Stimulated activated CD4-positive, alpha-beta T cell treated with anti-CD3 and anti-CD28 coated beads, Interleukin-15, amount 100 ng/mL, for 1 hour (primary cell): ENCODE measurements at places on chromosomes 2 and 18.
A peak's percentile ranks its signal among the peaks of the same experiment; 100 is the strongest.

- DNase-seq: no peak
These were observed 84.8 kb downstream of the VRK2 start for GRCh38 chr2:58131191-58132011.

DNA sequence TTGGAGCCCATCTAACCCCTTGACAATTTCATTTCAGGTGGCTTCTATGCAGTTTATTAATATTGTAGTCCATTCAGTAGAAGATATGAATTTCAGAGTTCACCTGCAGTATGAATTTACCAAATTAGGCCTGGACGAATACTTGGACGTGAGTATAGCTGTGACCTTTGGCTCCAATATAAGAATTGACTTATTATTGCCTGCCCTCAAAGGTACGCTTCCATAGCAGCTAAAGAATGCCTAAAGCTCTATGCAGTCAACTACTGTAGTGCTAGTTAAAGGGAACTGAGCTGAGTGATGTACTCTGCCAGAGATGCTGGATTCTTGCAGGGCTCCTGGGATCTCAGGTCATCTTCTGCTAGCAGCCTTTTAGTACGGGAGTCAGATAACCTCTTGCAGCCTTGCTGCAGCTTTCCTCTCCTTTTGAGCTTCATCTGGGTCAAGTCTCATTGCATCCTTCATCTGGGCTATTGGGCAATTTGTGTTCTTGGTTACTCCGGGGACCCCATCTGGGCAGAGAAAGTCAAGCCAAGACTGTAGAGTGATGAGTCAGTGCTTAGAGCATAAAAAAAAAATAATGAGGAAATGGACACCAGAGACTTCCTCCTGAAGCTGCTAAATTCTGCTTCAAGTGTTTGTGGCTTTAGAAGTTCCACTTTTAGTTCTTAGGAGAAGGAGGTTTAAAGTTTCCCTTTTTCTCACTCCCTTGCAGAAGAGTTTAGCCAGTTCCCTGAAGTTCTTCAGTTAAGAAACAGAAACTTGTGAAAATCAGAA lies 105.6 kb downstream of the PRPF40A start:
- DNase-seq: no peak

GRCh38 chr2:50346629-50347357 lies 685.1 kb downstream of the NRXN1 start:
- DNase-seq: no peak

DNA sequence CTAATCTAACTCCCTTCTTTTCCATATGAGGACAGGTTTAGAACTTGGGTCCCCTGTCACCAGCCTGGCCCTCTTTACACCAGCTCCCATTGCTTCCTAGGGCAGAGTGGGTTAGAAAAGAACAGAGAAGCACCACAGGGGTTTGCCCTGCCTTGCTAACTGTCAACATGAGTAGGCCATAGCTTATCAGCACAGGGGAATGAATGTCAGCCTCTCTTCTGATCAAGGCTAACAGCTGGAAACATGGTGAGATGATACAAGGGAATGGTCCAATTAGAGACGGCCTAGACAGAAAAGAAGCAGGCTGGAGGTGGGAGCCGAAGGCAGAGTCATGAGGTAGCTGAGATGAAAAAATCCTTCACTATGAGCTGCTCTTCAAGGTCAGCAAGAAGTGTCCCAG lies 189.4 kb upstream of the ACAA2 start:
- no peak for DNase-seq

- DNase-seq: no peak
These were observed 162.1 kb downstream of the ARL4C start for GRCh38 chr2:234334756-234335155.

GRCh38 chr2:25041928-25042320 lies at the start of gene EFR3B:
Gene EFR3B, plus strand, starts transcription at chr2:25042076. Its CDS starts 237 bp downstream, at chr2:25042313.
- DNase-seq: peak; percentile 77

DNA sequence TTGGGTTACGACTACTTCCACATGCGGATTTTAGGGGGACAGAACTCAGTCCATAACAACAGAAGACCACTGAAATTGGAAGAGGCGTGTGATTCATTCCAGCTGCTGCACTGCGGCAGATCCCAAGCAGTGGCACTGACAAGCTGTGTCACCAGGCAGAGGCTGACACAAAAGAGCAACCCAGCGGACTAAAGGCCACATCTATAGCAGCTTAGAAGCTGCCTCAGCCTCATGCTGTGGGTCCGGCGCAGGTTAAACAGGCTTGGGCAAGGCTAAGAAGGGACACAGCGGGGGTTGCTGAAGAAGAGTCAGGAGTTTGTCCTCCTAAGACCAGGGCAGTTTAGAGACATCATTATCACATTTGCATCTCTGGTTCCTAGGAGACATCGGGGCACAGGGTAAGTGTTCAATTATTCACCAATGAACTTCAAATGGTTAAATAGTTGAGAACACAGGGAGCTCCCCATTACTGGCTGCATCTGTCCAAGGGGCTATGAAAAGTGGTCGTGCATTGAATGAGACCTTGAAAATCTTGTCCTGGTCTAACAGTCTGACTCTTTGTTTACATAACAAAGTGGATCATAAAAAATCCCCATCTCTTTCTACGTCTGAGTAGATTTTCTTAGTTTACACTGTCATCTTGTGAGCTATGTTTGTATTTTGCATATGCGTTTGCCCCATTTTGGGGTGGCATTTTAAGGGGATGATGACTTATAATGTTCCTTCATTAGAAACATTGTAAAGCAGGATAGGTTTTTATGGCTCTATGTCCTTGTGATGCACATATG lies 162.3 kb upstream of the TRIB2 start:
- no peak for DNase-seq

DNA sequence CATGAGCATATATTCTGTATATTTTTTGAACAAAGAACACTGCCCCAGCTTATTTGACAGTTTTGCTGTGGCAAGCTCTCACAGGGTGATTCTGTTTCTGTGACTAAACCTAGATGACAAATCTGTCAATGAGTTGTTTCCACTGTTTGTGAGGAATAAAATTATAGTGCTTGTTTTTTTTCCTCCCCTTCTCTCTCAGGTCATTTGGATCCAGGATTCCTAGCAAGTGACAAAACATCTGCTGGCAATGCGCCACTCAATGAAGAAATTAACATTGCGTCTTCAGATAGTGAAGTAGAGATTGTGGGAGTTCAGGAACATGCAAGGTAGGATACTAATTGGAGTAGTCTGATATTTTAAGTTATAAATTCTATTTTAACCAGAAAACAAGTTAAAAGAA lies 149.3 kb downstream of the HAUS1 start:
- DNase-seq: no peak

DNA sequence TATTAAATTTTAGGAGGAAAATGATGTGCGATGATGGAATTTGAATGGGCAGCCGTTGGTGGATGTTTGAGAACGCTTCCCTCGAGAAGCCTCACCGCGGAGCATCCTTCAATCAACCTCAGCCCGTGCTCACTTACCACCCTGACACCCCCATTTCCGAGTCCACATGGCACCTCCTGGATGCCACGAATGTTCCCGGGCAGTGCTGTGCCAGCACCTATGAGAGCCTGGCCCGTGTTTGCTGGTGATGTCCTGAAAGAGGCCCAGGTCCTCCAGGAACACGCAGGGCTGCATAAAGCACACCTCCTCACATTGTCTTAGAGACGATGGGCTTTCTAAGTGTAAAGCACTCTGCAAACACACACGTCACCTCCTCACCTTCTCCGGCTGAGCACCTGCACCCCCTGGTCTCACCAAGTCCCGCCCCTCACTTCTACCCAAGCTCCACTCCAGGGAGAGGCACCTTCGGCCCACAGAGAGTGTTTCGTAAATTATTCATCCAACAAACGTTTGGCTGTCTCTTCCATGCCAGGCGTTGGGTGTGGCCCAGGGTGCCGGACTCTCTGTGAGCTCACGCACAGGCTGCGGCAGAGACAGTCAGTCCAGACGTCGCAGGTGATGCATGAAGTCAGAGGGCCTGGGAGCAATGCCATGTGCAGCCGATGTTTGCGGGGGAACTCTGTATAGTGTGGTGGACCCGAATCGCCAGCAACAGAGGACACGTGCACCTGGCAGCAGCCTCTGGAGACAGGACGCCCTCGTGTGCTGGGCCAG lies 150.0 kb downstream of the TPO start:
- DNase-seq: no peak

GRCh38 chr2:10089565-10090190 lies 9.5 kb upstream of the CYS1 start:
- DNase-seq: no peak

DNA sequence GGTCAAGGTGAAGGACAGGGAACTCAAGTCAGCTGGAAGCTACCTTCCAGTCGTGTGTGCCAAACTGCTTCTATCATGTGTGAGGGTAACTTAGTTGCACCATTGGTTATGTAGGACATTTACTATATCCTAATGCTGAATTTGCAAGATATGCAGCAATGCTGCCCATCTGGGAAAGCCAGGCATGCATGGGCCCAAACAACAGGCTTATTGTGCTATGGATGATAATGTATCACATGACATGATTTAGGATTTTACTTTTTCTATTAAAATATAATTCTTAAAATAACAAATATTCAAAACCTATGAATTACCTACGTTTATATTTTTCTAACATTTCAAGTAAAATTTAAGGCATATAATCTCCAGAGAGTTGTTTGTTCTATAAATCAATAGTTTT lies 35.9 kb downstream of the B4GALT6 start:
- no peak for DNase-seq

- DNase-seq: no peak
These were observed 10.1 kb downstream of the SERPINB10 start for GRCh38 chr18:63917817-63918216.

DNA sequence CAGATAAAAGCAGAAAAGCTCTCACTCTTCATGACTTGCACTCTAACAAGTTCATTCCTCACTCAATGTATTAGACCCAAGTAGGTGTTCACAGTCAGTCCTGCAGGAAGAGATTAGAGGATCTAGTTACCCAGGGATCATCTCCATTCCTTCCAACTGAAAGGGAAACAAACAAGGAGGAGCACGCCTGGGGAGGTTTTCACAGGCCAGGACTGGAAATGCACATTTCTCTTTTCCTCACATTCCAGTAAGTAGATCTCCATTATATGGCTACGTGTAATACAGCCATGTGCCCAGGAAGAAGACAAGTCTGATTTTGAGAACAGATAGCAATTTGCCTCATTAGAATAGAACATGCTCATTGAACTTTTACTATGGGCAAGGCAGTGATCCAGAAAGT lies 1132.2 kb upstream of the FAM98A start:
- no peak for DNase-seq

- DNase-seq: no peak
These were observed 59.5 kb downstream of the PUM2 start for GRCh38 chr2:20291106-20291564.

DNA sequence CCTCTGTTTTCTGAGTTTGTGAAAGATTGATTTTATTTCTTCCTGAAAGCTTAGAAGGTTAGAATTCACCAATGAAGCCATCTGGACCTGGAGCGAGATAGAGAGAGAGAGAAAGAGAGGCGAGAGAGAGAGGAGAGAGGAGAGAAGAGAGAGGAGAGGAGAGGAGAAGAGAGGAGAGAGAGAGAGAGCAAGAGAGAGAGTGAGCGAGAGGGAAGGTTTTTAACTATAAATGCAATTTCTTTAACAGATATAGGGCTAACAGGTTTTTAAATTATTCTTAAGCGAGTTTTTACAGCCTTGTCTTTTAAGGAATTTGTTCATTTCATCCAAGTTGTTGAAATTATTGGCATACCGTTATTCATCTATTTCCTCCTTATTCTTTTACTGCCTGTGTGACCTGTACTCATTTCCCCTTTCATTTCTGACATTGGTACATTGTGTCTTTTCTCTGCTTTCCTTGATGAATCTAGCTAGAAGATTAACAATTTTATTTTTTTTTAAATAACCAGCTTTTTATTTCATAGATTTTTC lies 56.1 kb downstream of the BABAM2 start:
- no peak for DNase-seq

DNA sequence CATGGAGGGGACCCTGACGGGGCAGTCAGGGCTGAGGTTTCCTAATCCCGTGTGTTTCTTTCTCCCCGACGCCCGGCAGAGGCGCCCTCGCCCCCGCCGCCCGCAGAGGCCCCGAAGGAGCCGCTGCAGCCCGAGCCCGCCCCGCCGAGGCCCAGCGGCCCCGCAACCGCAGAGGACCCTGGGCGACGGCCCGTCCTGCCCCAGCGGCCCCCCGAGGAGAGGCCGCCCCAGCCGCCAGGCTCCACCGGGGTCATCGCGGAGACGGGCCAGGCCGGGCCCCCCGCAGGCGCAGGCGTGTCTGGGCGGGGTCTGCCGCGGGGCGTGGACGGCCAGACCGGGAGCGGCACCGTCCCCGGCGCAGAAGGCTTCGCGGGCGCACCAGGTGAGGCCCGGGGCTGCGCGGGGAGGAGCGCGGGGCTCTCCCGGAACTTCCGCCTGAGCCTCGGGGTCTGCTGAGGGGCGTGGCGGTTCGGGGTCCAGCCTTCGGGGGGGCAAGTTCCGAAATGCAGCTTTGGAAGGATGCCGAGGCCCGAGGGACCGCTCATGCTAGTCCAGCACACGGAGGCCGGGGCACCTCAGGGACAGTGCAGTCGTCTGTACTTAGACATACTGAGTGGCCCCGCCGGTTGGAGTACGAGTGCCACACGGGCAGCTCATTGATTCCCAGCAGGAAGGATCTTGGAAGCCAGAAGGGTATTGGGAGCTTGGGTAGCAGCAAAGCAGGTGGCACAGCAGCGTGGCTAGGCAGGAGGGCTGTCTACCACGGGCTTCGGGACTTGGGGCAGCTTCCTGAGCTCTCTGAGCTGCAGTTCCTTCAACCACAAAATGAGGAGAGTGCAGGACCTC lies 60.1 kb downstream of the EMILIN2 start:
- DNase-seq: peak; percentile 13

DNA sequence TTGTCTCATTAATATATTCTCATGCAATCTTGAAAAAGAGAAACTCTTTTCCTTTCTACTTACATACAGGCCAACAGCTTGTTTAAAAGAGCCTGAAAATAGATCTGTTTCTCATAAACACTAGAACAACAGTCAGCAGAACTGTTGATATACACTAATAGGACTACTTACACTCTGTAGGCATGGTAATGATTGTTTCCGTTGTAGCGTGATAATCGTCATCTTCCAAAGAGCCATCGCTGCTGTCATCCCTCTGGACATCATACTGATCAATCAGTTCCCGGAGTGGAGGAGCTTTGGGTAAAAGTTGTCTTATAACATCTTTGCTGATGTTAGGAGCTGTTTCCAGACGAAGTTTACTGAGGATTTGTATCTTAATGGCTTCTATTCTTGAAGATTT lies 476 bp downstream of the MSTN start:
- no peak for DNase-seq

DNA sequence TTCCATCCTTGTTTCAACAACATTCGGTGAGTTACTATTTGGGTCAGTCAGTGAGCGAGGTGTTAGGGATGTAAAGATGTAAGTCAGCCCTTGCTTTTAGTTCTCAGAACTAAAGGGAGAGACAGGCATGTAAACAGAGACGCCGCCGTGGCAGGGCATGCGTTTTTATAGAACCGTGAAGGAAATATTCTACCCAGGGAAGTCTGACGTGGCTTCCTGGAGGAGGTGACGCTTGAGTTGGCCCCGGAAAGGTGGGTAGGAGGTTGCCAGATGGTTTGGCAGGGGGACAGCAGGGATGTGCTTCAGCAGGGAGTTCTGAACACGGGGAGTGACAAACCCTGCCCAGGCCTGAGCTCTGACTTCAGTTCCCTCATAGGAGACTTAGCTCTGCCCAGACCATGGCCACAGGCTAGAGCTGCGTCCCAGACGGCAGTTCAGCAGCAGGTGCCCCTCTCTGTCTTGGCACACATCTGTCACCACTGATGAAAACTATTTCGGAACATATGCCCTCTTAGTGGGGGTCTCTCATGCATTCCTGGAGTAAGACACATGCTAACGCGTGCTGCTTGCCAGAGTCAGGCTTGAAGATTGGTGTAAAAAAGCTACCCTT lies 23.4 kb upstream of the RPL31 start:
- DNase-seq: no peak
